Thoracic aorta (tissue), 2 donors: ENCODE measurements at places on chromosomes 3 and 15.

DNA sequence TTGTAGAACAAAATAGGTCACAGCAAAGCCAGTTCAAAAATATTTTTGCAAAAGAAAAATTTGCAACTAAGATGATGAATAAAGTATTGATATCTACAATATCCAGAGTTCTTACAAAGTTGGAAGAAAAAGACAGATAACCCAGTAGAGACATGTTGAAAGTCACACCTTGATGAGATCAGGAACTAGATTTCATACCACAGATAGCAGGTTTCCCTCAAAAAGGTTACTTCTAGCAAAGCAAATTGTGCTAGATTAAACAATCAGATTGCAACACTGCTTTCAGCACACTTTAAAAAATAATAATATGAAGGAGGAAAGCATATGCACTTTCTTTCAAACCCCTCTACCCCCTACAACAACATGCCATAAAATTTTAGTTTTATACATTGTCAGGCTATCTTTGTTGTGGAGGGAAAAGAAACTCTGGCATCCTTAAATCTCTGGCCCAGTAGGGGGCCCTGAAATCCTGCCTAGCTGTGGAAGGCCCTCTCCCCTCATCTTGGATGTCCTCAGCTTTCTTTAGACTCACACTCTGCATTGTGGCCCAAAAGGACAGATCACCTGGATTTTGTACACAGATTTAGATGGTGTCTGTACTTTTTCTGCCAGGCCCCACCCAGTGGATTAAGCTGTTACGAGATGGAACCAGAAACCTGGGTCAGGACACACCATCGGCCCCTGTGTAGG, 50.9 kb downstream of the CCR3 start:
- no peak for DNase-seq

- DNase-seq: no peak
Observed at GRCh38 chr15:67198157-67198754, 56.2 kb downstream of the AAGAB start.

DNA sequence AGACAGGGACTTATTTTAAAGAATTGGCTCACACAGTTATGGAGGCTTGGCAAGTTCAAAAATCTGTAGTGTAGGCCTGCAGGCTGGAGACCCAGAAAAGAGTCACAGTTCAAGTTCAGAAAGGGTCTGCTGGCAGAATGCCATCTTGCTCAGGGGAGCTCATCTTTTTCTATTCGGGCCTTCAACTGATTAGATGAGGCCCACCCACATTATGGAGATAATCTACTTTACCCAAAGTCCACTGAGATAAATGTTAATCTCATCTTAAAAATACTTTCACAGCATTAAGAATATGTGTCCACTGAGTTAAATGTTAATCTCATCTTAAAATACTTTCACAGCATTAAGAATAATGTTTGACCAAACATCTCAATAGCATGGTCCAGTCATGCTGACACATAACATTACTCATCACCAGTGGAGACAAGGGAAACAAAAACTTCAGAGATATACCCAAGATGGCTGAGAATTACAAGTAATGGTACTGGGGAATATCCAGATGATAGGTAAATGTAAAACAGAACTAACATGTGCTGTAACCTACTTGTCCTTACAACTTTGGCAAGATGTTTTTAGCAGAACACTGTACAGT, 74.3 kb upstream of the STAC start:
- DNase-seq: no peak

GRCh38 chr3:113070681-113071113, 79.9 kb downstream of the GTPBP8 start:
- DNase-seq: no peak

- DNase-seq: peak; percentile 29
Observed at GRCh38 chr3:16177962-16178627, 3.6 kb downstream of the GALNT15 start.

DNA sequence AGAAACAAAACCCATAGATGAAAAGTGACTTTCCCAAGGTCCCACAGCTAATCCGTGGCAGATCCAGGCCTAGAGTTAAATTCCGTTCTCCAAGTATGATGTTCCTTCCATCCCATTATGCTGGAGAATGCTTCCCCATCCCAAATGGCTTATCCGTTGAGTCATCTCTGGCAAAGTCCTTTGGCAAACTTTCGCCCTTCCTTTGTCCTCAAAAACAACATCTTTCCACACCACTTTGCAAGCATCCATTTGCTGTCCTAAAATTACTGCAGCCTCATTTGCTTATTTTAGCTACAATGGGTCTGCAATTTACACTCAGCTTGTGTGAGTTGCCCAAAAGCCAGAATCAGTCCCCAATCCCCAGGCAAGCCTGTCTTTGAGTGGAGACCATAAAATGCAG, 304.0 kb upstream of the TLE3 start:
- no peak for DNase-seq

DNA sequence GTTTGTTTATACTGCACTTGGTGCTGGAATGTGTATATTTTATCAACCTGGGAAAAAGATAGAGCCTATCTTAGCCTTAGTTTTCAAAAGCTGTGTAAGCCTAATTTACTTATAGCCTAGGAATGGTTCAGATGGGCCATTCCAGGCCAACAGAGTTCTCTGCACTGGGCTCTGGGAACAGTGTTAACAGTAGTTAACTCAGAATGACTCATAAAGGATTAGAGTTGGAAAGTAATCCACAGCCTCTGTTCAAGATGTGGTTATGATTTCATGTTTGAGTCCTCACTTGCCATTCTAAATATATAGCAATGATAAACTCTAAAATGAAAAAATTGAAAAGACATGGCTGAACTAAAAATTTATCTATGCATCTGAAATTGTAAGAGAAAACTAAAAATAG, 22.6 kb upstream of the PEX5L start:
- no peak for DNase-seq

DNA sequence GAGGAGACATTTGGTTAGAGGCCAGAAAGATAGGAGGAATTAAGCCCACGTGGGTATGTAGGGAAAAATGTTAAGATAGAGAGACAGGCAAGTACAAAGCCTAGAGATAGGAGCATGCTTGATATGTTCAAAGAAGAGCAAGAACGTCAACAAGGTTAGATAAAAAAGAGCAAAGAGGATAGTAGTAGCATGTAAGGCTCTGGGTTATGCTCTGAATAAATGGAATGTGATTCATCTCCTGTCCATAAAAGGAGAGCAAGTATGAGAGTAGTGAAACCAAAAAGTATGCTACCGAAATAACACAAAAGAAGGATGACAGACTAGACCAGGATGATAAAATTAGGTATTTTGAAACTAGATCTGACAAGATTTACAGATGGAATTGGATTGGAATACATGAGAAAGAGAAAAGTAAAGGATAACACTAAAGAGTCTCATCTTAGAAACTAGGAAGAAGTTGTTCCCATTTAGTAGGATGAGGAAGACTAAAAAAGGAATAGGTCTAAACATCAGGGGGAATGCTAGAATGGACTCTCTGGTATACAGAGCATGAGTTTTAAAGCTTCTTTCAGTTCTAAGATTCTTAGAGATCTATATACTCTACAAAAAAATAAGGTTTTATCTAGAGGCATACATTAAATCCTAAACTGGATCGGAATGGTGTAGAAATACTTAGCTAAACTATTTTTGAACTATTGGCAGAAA, 59.1 kb downstream of the TRPM7 start:
- DNase-seq: no peak

DNA sequence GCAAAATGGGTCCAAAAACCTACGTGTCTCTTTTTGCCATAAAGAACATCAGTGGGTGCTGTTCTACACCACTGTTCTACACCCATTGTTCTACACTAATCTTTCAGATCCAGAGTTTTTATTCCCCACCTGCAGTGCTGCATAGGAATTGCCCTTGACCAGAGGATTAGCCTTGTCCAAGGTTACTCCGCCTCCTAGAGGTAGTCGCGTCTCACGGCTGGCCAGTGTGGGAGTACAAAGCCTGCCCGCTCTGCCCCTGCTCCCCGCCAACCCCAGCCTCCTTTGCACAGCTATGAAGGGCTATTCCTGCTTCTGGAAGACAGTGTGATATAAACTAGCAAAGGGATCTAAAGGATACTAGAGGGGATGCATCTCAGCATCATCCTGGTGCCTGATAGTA, 222.1 kb upstream of the LMCD1 start:
- no peak for DNase-seq

DNA sequence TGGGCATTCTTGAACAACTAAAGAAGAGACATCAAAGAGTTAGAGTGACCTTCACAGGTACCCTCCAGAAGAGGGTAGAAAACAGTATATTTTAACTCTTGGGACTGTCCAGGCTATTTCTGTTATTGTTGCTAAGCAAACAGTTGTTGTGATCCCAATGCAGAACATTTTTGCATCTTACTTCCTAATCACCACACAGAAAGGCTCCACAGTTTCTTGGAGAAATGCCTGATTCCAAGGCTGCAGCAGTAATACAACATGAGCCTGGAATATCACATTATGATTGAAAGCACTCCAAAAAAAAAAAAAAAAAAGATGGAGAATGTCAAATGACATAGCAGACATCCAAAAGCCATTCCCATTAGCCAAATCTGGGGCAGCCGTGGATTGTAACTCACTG, 195.6 kb downstream of the CTNNB1 start:
- DNase-seq: no peak
